ENCODE measurements at places on chromosomes 4 and X.

DNA sequence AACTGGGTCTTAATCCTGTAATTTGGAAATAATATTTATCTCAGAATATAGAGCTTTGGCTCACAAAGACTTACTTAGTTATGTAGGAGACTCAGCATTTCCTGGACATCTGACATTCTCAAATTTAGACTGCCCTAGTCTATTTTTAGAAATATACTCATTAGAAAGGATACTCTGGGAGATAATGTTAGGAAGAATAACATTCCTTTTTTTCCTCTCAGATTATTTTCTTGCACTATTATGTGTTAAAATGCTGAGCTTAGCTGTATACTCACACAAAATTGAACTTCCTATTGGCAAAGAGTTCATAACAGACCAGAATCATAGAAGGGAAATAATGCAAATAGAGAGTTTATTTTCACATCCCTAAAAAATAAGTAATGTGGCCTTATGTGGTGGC is 1424.9 kb upstream of the PCDH7 start:
- no peak for DNase-seq

DNA sequence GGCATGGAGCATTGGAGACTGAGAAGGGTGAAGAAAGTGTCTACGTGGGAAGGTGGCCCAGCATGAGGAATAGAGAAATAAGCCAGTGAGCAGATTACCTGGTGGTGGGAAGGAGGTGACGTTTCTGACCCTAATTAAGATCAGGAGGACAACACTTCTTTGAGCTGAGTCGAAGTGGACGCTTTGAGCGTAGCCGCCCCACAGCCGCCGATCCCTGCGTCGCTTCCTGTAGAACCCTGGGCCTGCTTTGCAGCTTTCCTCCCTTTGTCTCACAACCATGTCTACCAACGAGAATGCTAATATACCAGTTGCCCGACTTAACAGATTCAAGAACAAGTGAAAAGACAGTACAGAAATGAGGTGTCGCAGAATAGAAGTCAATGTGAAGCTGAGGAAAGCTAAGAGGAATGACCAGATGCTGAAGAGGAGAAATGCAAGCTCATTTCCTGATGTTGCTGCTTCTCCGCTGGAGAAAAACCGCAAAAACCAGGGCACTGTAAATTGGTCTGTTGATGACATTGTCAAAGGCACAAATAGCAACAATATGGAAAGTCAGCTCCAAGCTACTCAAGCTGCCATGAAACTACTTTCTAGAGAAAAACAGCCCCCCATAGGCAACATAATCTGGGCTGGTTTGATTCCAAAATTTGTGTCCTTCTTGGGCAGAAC is 6.4 kb upstream of the ANTXR2 start:
- no peak for DNase-seq

DNA sequence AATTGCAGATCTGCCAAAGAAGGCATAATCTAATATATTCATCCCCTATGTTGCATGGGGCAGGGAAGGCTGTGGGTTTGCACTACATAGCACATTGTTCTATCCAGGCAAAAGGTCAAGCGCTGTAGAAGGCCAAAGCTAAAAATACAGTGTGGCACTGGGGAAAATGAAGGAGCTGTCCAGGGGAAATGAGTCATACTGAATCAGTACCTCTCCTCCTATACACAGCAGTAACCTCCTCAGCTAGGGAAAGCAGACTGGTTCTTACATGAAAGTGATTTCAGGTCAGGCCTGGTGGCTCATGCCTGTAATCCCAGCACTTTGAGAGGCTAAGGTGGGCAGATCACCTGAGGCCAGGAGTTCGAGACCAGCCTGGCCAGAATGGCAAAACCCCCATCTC is 31.0 kb upstream of the SLC25A4 start:
- no peak for DNase-seq

- no peak for DNase-seq
These were observed 6.9 kb downstream of the FGFBP1 start for GRCh38 chr4:15931451-15932210.

- DNase-seq = peak; percentile 15
These were observed 91.5 kb downstream of the GEMIN8 start for GRCh38 chrX:13938051-13938828.

- no peak for DNase-seq
These were observed 33.9 kb upstream of the STIM2 start for GRCh38 chr4:26826721-26827120.

DNA sequence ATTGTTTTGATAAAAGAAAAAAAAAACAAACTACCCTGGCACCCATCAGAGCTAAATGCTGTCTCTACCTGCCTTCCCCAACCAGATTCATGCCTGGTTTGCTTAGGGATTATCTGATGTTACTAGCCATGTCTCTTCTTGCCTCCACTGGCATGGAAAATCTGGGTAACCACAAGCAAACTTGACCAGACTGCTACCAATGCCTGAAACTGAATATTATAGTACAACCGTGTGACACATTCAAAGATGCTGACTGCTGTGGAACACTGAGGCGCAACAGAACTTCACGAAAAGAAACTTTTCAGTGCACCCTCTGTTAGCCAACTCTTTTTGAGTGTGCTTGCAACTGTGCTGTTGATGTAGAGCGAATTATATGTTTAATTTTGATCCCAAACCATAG is 228.1 kb downstream of the CBR4 start:
- DNase-seq = no peak

GRCh38 chr4:158016511-158016910 is 156.3 kb downstream of the GASK1B start:
- no peak for DNase-seq

- no peak for DNase-seq
These were observed 386 bp upstream of the TMEM184C start for GRCh38 chr4:147616849-147617172.

GRCh38 chr4:111991163-111991562 is 154.1 kb upstream of the FAM241A start:
- DNase-seq = no peak

DNA sequence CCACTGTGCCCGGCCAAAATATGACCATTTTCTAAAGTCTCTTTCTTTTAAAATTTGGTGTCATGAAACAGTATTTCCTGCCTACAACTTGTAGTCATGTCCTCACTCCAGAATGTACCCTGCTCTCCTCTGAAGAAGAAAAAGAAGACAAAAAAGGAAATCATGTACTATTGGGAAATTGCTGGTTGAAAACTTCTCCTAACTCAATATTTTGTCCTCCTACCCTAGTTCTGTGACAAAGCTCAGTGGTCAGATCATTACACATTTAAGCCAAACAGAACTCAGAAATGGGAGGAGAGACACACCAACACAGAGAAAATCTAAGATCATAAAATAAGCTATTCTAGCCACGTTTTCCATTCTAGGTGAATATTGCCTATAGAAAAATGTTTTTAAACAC is 127.7 kb downstream of the IRF2 start:
- no peak for DNase-seq

- DNase-seq = no peak
These were observed 261.0 kb downstream of the PDGFC start for GRCh38 chr4:156710365-156711192.

DNA sequence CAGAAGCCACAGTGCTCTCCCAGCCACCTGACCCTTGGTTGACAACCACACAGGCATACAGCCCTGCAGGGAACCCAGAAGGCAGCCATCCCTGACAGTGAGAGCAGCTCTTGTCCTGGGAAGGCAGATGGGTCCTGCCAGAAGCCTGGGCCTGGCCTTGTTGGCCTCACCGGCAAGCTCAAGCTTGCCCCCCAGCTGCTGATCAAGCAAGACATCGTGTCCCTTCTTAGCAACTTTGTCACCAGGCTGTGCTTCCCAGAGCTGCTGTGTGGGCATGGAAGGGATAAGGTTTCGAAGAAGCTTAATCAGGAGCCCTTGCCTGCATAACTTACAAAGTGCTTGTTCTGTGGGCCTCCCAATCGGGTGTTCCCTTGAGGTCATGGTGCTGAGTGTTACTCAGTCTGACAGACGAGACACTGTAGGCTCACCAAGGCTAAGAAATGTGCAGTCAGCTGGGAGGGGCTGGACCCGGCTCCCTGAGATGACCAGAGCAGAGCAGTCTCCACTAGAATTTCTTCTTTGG is 6.8 kb upstream of the ABLIM2 start:
- no peak for DNase-seq

GRCh38 chr4:27141530-27141929 is 280.9 kb downstream of the STIM2 start:
- DNase-seq = no peak

GRCh38 chr4:81449015-81449414 is 22.7 kb downstream of the RASGEF1B start:
- DNase-seq = no peak

GRCh38 chr4:119728692-119729593 is 100.3 kb upstream of the PDE5A start:
- DNase-seq = no peak

- DNase-seq = peak; percentile 38
These were observed 23.4 kb downstream of the CCNI start for GRCh38 chr4:77052352-77052751.

GRCh38 chr4:172521248-172521647 is 647.4 kb upstream of the GALNT7 start:
- no peak for DNase-seq

DNA sequence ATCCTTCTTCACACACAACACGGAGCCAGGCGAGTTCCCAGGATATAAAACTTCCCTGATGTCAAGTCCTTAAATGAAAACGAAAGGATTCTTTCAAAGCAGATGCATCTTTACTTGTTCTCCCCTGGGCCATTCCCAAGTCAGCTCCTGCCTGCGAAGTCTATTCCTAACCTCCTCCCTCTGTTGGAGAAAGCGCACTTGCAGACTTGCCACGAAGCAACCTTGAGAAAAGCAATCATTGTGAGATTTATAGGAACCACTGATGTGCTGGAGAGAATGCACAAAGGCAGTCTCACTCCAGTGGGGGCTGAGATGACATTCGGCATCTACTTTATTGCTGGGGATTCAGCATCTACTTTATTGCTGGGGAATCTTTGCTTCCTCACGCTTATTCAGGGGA is 155.7 kb downstream of the NSUN7 start:
- no peak for DNase-seq

DNA sequence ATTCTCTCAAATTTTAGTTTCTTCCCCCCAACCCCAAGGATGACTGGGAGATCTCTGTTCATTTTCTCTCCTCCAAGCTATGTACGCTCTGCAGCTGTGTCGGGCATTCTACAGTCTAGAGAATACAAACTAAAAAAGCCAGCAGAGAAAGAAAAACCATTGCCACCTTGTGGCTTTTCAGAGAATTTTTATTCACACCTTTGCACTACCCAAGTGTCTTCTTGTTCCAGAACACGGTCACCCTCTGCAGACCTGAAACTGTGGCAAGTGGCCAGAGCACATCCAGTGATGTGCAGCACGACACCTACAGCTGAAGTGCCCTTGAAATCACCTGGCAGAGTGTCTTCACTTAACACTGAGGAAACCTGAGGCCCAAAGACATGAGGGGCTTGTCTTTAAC is 68.6 kb downstream of the CHST7 start:
- DNase-seq = peak; percentile 2

- no peak for DNase-seq
These were observed 53.1 kb downstream of the RAB28 start for GRCh38 chr4:13430834-13431568.

GRCh38 chr4:159549098-159549518 is 446.2 kb downstream of the RAPGEF2 start:
- DNase-seq = no peak

GRCh38 chr4:17544205-17544604 is 29.2 kb downstream of the CLRN2 start:
- no peak for DNase-seq

DNA sequence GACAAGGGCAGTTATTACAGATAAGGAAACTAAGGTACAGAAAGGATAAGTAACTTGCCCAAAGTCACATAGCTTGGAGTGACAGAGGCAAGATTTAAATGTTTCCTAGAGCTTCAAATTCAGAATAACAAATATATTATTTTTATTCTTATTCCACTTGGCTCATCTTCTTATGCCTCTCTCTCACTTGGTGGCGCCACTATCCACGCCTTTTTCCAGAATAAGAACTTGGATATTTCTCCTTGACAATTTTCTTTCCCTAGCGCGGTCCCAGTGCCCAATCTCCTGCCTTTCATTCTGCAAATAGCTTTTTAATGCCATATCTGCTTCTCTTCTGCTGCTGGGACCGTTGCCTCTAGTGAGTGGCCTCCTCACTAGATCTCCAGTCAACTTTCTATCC is 78.5 kb downstream of the MSN start:
- no peak for DNase-seq

DNA sequence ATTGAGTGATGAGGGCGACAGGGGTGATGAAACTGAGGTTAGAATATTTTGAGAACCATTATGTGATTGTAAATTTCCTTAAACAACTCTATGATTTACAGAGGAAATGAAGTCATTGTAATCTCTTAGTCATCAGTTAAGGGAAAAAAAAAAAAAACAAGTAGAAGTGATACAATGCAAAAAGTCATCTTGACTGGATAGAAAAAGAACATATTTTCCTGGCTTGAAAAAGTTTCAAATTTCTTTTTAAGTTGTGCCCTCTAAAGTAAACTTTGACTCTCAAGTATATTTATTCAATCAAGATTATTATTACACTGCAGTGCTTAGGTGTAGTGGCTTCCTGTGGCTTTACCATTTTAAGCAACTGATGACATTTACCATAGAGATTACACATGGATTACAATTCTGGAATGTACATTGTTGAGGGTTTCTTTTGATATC is 40.6 kb downstream of the GABRB1 start:
- DNase-seq = no peak

DNA sequence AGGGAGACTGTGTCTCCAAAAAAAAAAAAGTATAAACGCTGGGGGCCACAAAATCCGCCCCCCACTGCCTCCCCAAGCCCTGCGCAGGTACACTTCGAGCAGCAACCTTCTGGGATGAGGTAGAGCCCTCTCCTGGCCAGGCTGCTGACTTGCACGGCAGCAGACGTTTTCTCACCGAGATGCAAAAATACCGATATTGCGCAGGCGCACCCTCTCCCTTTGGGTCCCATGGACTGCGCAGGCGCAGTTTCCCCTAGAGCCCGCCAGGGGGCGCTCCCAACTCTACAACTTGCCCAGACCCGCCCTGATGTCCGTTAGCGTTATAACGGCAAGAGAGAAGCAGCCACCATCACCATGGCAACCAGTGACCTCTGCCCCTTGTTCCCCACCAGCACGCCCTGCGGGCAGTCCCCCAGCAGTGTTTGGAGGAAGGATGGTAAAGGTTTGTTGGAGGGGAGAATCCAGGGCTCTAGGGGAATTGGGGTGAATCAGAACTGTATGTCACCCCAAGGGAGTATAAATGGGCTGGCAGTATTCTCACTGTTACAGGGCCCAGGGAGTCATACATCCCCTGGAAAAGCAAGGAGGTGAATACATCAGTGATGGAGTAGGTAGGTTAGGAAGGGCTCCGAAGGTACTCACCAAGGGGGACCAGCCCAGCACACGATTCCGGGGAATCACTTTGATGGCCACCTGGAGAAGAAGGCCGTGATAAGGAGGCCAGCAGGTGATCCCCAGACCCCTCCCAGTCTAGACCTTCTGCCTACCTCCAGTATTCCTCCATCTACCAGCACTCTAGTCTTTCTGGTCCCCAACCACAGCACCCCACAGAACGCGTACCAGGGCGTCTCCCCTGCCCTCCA is 1.5 kb downstream of the PIM2 start:
- peak; percentile 78 for DNase-seq

DNA sequence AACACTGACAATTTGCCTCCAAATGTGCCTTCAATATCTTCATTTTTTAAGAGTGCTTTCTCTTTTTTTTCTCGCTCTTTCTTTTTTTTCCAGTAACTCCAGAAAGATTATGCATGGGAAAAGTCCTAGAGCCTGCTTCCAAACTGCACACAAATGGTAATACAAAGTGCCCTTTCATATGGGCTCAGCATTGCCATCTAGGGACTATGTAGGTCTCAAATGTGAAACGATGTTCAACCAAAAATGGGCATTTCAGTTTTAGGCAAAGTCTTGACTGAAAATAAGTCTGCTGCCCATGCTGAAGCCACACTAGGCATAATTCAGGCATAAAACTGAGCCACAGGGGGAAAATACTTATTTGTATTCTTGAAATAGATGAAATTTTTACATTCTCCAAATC is 65.6 kb downstream of the SYNPO2 start:
- no peak for DNase-seq
